HFFc6 (cell line): ENCODE measurements at places on chromosomes 5 and 9.

DNA sequence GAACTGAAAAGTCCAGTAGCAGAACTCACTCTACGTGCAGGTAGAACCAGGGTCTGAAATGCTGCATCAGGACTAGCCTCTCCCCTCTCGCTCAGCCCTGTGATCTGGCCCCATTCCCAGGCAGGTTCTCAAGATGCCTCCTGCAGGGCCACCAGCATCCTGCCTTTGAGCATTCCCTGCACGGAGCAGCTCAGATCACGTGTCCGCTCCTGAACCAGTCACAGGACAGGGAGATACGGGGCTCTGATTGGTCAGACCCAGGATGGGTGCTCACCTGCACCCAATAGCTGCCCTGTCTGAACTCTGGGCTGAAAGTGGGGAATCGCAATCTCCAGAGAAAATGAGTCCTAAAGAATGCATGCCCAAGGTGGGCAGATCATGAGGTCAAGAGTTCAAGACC is 50.8 kb downstream of the NEURL1B start:
- no peak for DNase-seq

DNA sequence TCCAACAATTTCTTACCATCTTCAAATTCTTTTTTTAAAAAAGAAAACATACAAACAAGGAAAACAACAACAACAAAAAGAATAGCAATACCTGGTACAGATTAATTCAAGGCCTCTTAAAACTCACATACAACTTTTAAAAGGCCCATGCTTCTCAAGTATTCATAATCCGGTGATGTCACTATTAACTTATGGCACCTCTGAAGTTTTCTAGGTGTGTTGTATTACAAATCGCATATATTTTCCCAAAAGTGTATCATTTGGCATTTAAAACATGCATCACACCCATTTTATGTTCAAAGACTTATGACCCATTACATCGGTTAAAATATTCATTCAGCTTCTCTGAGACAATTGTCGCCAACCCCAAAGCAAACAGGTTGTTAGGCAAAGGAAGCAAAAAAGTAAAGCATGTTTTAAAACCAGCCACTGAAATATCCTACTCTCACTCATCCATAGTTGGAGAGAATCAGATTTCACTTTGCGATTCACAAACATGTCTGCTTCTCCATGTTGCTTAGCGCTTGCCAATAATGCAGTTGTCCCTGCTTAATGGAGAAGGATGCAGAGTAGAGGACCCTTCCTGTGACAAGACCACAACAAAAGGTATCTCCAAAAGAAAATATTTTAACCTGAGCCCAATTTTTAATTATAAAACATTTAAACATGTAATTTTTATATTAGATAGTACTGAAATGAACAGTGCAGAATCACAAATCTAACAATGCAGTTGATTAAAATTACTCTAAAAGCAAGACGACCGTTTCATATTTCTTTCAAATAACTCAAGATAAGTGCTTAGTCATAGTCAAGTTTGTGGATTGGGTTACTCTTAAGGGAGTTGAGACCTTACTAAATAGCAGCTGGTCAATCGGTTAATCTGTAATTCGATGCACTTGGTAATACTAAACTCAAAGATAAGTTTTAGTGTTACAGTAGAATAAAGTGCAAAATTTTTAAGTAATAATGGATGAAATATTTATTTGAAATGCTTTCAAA is 1.6 kb downstream of the SKP1 start:
- peak; percentile 19 for DNase-seq

GRCh38 chr9:121718084-121718483 is 66.7 kb downstream of the DAB2IP start:
- peak; percentile 54 for DNase-seq

DNA sequence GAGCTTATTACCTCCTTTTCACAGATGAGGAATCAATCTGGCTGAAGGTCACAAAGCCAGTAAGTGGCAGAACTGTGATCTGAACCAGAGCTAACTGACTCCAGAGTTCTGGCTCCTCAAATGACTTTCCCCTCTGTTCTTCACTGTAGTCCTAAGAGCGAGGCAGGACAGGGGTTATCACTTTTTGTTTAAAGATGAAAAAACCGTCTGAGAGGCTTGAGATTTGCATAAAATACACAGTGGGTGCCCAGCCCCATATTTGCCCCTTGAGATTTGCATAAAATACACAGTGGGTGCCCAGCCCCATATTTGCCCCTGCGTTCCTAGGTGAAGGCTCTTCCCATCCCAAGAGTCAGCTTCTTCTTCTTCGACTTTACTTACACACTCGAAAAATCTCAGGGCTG is 667 bp downstream of the FBXO10 start:
- DNase-seq, result no peak
